Cortex of kidney (tissue), 1 donor: ENCODE measurements at places on chromosomes 1 and 21.

DNA sequence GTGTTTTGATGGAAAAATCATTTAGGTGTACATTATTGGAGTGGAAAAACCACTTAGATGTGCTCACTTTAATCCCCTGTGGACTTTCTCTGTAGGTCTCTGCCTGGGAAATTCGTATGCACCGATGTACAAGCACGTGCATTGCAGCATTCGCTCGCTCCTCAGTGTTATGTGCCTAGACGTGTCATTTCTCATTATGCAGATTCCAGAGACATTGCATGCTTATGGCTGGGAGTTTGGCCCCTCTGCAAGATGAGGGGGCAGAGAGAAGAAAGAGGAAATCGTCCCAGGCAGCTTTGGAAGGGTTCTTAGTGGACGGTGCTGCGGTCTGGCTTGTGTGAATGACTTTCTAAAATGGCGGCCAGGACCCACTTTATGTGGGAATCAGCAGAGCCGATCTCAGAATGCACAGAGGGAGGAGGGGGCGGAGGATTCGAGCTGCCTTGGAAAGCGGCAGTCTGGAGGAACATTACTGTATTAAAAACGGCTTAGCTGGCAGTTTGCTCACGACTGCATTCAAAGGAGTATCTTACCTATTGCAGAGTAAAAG lies 2.3 kb downstream of the SPEN start:
- DNase-seq: no peak

GRCh38 chr21:31334648-31335121 lies 9.4 kb downstream of the TIAM1 start:
- DNase-seq: no peak

DNA sequence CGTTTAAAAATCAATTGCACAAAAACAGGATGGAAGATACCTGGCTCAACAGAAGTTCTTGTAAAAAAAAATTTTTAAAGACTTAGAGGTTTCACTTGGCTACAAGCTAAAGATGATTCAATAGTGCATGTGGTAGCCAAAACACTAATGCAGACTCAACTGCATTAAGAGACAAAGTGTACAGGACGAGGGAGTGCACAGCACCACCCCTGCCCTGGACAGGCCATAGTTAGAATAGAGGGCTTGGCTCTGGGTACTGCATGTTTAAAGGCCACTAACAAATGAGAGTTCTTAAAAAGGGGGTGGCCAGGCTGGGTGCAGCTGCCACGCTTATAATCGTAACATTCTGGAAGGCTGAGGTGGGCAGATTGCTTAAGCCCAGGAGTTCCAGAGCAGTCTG lies 7.9 kb downstream of the ACKR1 start:
- no peak for DNase-seq

DNA sequence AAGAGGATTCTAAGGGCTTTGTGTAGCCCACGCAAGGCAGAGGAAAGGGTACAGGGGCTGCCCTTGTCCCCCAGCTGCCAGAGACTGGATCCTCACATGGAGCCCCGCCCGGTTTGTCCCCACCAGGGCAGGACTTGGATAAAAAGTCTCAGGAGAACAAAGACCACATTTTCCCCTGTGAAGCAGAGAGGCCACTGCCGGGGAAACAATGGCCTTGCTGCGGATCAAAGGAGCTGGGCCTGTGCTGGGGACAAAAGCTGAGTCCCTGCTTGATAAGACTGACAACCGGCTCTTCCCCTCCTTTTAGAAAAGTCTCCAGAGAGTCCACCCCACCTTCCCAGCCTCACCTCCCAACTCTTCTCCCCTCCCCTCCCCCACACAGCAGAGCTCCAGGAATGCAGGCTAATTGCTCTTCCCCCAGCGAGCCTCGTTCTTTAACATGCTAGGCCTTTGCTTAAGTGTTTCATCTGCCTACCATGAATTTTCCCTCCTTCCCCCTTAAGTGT lies 142.4 kb downstream of the PLPP3 start:
- no peak for DNase-seq

DNA sequence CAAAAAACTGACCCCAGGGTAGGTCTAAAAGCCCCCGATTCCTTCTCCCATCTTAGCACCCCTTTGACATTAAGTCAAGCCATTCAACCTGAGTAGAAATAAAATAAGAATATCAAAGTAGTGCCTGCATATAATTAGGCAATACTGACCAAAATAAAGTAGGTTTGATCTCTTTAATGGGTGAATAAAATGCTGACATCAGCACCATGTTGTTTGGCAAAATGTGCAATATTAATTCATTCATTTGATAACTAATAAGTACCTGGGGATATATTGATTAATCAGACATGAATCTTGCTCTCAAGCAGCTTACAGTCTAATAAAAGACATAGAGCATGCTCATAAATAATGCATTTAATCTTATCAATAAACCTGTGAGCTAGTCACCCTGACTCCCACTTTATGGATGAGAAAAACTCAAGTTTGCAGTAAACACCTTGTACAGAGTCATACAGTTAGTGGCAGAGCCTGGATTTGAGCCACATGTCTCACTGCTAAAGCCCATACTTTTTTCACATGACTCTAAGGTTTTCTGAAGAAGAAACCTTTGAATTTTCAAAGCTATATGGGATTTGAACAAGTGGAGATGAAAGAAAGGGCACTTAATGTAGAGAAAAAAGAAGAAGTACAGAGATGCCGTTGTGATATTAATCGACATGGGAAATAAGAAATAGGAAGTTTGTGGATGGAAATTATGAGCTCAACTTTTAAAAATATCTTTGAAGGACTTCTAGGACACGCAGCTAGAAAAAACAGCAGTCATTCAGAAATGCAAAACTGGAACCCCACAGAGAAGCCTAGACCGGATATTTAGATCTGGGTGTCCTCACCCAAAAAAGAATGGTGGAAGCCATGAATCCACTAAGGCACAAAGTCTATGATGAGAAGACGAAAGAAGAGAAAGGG lies 183.9 kb downstream of the TOMM20 start:
- no peak for DNase-seq

DNA sequence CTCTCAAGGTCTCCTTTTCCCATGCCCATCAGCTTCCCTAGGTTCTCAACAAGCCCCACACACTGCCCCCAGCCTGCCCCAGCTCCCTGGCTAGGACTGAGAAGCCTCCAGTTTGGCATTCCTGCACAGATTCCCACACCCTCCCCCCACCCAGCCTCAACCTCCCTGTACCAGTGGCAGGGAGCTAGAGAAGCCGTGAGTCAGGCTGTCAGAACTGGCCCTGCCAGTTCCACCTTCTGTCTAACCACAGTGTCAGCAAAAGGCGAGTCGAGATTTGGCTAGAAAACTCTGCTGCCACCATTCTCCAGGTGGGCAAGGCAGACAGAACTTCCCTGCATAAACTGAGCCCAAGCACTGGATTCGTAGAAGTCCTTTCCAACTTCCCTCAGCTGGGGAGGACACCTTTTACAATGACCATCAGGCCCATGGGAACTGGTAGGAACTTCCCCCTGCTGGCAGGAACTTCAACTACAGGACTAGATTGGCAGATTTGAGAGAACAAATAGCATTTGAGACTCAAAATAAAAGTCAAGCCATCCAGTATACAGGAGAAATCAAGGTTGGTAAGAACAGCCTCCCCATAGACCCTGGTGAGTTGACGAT lies 31.0 kb downstream of the TNNT2 start:
- no peak for DNase-seq

GRCh38 chr1:74195339-74195738 lies 2.6 kb downstream of the LRRIQ3 start:
- no peak for DNase-seq

GRCh38 chr1:229437443-229437842 lies 3.5 kb upstream of the ACTA1 start:
- DNase-seq: no peak

- DNase-seq: no peak
These were observed 201.9 kb downstream of the TOMM20 start for GRCh38 chr1:234926559-234927311.

DNA sequence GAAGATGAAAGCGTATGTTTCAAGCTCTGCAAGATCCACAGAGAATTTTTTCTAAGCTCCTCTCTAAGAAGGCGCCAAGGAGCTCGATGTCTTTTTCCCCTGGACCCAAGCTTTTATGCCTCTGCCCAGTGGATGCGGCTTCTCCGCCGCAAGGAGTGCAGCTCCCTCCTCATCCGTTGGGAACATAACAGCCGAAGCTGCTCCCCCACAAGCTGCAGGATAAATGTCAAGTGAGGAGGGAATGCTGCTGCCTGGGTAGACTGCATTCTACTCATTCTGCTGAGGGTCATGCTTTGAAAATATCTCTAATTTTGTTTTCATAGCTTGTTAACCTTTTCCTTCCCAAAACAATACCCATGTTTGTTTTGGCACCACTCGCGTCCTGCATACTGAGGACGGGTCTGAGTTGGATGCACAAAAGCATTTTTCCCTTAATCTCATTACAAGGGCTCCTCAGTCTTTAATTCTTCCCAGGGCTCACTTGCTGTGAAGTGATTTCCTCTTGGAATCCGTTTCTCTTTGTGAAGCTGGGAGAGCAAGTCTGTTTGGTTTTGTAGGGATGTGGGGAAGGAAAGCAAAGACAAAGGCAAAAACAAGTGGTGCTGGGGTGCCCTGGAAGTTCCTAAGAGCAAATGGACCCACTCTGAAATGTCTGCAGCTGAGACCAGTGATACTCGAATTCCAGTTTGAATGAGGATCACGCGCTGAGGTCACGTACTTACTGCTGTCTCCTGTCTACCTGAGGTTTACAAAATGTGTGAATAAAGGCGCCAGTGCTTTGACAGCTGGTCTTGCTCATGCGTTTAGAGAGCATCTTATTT lies 134.0 kb upstream of the IRF2BP2 start:
- no peak for DNase-seq

DNA sequence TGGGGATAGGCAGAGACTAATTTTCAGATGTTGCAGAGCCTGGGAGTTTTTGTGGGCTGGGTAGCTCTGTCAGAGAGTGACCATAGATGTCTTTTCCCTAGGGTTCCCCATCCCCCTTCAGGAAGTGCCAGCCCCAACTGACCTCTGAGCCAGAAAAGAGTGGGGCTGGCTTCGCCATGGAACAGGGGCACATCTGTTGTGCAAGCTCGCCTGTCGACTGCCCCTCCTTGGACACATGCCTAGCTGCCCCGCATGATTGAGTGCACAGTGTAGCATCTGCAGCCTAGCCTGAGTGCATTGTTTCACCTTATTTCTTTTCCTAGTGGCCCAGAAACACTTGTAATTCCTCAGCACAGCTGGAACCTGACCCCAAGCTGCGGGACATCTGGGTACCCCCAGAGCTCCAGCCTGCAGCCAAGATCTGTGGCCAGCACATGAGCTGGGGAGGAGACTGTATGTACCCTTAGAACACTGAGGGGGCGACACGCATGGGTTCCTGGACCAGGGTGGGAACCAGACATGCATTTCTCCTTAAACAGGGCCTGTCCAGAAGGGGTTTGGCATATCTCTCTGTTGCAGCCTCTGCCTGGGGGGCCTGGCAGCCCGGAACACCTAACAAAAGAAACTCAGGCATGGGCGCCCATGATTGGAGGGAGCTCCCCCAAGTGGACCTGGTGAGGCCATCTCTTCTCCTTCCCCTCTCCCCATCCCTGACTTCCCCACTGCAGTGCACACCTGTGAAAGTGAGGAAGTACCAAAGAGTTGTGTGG lies 55.2 kb downstream of the SYT14 start:
- no peak for DNase-seq

DNA sequence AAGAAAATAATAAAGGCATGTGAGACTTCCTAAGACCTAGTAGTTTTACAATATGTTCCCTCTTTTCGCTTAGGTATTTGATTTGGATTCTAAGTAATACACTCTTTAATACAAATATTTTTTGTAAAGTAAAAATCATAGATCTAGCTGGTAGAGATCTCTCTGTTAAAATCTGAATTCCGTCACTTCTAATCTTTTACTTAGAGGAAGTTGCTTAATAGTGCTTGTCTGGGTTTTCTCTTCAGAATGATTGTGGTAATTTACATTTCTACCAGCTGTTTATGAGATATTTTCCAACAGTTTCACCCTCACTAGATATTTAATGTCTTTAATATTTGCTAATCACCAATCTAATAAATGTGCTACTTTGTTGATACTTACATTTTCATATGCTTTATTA lies 23.3 kb downstream of the RBM11 start:
- DNase-seq: no peak

DNA sequence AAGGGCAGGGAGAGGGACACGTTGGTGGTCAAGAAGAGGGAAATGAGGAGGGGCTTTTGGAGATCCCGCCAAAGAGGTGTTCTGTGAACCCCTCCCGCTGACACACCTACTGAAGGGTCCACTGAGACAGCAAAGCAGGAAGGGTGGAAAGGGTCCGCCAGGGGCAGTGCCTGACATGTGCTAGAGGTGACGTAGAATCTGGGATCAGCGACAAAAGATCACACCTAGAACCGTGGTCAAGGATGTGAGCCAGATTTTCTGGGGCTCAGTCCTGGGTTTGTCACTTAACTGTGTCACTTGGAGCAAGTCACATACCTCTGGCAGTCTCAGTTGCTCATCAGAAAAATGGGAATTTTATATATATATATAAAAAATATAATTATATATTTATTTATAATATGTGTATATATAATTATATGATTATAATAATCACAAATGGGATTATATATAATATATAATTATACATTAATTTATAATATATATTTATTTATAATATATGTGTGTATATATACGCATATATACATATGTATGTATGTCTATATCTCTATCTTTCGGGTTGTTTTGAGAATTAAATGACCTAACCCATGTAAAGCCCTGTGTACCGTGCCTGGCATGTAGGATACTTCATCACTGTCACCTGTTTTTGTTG lies 35.0 kb upstream of the ATP5PO start:
- no peak for DNase-seq

DNA sequence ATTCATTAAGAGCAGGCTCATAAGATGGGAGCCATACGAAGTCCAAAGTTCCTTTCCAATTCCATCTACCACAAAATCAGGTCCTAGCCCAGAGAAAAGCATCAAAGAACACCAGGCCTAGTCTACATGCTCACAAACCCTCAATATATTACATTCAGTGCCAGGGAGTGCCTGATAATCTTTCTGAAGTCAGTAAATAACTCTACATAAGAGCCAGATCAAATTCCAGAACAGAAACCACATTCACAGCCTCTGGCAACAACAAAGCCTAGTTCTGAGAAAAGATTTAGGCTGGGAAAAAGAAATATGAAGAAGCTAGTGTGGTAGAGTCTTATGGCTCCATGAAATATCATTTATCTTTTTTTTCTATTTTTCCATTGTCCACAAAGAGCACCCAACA lies 40.5 kb upstream of the RBBP5 start:
- no peak for DNase-seq

DNA sequence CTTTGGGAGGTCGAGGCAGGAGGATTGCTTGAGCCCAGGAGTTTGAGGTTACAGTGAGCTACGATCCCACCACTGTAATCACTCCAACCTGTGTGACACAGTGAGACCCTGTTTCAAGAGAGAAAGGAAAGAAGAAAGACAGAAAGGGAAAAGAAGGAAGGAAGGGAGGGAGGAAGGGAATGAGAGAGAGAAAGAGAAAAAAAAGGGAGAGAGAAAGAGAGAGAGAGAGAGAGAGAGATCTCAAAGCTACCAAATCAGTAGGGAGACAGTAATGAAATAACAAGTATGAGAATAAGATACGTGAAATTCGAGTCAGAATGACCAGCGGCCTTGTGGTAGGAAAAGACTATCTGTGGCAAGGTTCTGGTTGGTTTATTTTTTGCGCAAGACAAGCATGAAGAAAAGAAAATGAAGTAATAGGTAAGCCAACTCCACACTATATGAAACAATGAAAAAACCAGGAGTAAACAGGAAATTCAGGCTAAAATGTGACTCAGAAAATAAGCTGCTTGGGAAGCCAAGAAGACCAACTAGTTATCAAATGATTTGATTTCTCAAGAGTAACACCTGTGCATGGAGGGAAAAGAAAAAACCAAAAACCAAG lies 8.9 kb downstream of the MTF1 start:
- DNase-seq: no peak
